ENCODE measurements at places on chromosomes 6 and 20.

- DNase-seq, result no peak
Measured at GRCh38 chr20:33986560-33987216, 7.0 kb upstream of the RALY start.

GRCh38 chr6:76776876-76777275 lies 686.4 kb downstream of the HTR1B start:
- DNase-seq, result no peak

DNA sequence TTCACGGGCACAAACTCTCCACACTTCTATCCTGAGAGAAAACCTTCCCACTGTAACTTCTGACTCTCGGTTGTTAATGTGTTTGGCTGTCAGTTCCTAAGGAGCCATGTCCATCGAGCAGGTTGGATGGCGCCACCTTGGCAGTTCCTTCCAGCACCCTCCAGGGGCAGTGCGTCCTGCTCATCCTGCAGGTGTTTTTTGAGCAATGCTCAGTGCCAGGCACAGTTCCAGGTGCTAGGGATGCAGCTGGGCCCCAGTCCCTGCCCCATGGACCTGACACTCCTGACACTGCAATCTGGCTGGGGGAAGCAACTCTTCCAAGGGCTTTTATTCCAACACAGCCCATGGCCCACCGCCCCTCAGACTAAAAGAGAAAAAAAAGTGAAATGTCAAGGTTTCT lies 376.4 kb downstream of the PREX1 start:
- no peak for DNase-seq

DNA sequence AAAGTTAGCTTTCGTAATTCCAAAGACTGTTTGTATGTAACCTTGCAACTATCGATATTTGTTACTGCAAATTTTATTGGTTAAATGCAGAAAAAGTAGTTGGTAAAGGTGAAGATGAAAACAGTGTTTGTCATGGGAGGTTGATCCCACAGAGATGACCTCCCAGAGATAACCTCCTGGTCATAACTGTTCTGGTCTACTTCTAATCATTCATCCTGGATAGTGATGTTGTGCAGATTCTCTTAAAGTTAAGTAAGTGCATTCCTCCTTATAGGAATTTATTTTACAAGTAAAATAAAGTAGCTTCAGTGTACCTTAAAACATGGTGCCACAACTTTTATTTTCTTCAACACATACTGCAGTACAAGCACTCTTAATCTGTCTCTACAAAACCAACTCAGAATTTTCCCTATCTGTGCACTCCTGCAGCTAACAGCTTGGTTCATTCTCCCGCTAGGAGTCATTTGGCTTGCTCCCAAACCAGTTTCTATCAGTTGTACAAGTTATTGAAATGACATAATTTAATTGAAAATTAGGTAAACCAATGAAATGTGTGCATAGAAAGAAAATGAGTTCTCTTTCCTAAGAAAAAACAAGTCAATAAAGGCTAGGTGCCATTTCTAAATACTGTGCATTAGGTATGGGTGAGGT lies 19.2 kb downstream of the METTL24 start:
- DNase-seq, result no peak

GRCh38 chr6:108557494-108558371 lies 3.0 kb upstream of the FOXO3 start:
- peak; percentile 89 for DNase-seq

- DNase-seq, result no peak
Measured at GRCh38 chr6:88989215-88989614, 25.8 kb upstream of the RNGTT start.

- no peak for DNase-seq
Measured at GRCh38 chr6:113018351-113019151, 671.4 kb downstream of the RFPL4B start.
